SK-MEL-5 (cell line): ENCODE measurements at places on chromosomes 2 and 18. TPM values are rescaled to one million over a fixed set of nuclear protein-coding genes. Genes with fewer than 3 reads are reported as not detected.
A peak's percentile ranks its signal among the peaks of the same experiment; 100 is the strongest.

Gene COL4A3
- total RNA-seq: 0.03 TPM in 1 of 2 replicates, not detected in the other

Gene LRP2
- 9.2 and 15.6 TPM in 2 replicates for total RNA-seq

Gene CCL20
- total RNA-seq: 0.96 and 2.7 TPM in 2 replicates

Gene HIBCH
- total RNA-seq: 16.6 and 20.0 TPM in 2 replicates

Gene D2HGDH
- 8.8 and 9.0 TPM in 2 replicates for total RNA-seq

Gene IL18R1
- total RNA-seq: 0.37 and 0.59 TPM in 2 replicates

Gene HOXD4
- 3.6 and 4.2 TPM in 2 replicates for total RNA-seq

Gene LIPG
- not detected in 2 replicates for total RNA-seq

Gene EIF2AK3
- 25.2 and 27.3 TPM in 2 replicates for total RNA-seq

Gene PAX3
- total RNA-seq: 18.3 and 21.6 TPM in 2 replicates

Gene CRYGC
- total RNA-seq: not detected in 2 replicates

- DNase-seq: no peak
These were observed 40.4 kb downstream of the CYRIA start for GRCh38 chr2:16625201-16625729.

DNA sequence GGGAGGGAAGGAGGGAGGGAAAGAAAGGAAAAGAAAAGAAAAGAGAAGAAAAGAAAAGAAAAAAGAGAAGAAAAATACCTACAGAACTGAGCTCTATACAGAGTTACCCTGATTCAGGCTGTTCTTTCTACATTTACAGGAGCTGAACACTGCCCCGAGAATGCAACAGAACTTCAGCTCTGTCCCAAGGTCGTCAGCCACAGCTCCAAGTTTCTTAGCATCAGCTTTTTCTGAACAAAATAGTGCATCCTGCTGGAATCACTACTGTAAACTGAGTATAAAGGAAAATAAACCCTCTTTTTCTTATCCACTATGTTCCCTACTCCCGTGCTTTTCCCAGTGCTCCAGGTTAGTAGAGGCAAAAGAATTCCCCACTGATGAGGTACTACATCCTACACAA, 4.7 kb upstream of the PPP4R1 start:
- no peak for DNase-seq

DNA sequence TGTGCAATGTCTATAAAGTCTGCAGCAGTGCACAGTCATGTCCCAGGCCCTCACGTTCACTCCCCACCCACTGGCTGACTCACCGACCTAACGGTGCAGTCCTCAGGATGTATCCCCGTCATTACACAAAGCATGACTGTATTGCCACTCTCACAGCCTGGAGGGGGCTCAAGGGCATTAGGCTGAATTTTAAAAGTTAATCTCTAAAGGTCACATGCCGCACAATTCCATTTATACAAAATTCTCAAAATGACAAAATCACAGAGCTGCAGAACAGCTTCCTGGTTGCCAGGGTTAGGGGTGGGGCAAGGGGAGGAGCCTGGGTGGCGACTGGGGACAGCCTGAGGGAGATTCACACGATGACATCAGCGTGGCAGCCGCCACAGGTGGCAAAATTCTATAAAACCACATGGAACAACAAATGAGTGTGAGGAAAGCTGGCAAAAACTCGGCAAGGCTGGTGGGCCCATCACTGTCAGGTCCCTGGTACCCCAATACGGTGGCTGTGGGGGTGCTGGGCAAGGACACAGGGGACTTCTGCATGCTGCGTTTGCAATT, 97.6 kb downstream of the NDUFA10 start:
- peak; percentile 71 for DNase-seq

DNA sequence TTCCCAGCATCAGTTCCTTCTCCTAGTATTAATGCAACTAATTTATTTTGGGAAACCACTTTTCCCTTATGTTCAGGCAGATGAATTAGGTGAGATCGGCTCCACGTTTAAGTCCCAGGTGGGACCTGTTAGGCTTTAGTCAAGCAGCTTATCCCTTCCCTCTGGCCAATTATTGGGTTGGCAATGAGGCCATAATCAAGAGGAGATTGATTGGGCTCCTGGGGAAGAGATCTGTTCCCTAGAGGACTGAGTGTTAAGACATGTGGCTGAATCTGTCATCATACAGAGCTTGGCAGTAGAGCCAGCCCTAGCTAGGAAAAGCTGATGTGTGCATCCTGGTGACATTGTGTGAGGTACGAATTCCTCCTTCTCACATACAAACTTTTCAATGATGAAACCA, 104.4 kb downstream of the PTH2R start:
- no peak for DNase-seq

DNA sequence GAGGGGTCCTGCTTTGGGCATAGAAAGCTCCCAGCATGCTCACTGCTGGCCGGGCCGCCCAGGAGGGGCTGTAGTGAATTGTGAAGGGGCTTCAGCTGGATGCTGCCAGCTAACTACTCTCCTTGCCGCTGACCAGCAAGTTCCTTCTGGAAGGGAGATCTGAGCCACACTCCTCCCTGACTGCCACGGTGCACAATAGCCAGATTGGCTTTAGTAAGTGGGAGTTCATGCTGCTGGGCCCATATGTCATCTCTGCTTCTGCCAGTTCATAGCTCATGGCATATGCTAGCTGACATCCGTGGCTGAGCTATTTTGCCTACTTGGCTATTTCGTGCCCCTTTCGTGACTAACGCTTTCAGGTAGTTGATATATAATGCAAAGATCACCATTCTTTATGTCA, 51.6 kb upstream of the ROCK2 start:
- no peak for DNase-seq

DNA sequence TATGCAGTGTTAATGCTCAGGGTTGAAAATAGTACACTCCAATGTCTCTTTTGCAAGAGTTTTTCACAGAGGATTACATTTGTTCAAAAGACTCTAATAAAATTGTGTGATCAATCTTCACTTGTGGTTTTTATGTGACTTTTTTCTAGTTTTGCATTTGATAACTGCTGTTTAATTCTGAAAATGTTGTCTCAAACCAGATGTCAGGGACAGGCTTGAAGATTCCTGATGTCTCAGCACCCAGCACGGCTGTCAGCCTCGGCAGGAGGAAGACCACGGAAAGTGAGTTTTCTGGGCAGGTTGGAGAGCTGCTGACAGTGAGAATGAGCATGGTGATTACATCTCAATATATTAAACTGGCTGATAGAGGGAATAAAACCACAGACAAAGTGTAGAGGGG, 9.1 kb downstream of the SOX11 start:
- DNase-seq: no peak

- DNase-seq: peak; percentile 2
These were observed 1036.5 kb upstream of the CNTNAP5 start for GRCh38 chr2:122988395-122989221.

DNA sequence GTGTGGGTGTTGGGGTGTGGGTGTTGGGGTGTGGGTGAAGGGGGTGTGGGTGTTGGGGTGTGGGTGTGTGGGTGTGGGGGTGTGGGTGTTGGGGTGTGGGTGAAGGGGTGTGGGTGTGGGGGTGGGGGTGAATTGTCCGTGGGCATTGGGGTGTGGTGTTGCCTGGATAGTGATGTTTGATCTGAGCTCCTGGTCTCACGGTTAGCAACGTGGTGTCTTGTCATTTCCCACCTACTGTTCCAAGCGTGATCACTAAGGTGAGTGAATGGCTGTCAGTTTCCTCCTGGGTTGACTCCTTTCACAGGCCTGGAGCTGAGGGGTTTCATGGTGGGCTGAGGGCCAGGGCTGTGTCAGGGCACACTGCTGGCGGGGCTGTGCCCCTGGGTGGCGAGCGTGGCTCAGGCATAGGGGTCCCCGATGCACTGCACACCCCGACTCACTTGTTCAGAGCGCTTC, 27.2 kb downstream of the RTP5 start:
- no peak for DNase-seq

GRCh38 chr2:176492583-176492982, 223.3 kb downstream of the MTX2 start:
- no peak for DNase-seq

GRCh38 chr2:224442071-224442967, 40.4 kb upstream of the FAM124B start:
- no peak for DNase-seq

DNA sequence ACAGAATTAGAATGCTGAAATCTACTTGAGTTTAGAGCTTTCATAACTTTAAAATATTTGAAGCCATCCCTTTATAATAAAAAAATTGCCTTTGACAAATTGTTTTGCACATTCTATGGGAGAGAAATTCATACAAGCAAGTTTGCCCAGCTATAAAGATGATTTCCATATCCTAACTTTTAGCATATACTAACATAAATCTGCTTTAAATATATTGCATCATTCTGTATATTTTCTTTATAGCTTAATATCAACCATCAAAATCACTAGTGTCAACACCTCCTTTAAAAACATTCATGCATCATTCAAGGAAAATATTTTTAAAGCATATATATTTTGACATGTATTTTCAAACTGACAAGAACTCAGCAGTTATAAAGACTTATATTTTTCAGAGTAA, 49.9 kb downstream of the WDPCP start:
- no peak for DNase-seq

- no peak for DNase-seq
These were observed 107.1 kb upstream of the ST3GAL5 start for GRCh38 chr2:85995648-85996529.

- no peak for DNase-seq
These were observed 1424.9 kb upstream of the NXPH2 start for GRCh38 chr2:140205093-140205492.

- no peak for DNase-seq
These were observed 424.0 kb upstream of the CDH7 start for GRCh38 chr18:65326805-65327204.

DNA sequence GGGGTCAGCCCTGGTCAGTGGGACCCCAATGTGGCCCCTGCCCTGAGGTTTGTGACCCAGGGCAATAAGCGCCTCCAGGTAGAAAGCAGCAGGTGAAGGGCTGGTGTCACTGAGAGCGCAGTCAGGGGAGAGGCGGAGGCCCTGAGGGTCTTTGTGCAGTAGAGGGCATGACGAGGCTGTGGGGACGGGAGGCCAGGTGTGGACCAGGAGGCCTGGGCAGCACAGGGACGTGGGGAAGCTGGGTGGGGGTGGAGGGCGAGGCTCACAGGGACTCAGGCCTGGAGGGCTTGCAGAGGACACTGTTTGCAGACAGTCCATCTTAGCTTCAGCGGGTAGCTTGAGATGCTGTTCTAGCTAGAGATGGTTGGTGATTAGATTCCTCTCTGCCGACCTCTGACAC, 32.0 kb downstream of the TRAF3IP1 start:
- DNase-seq: no peak

DNA sequence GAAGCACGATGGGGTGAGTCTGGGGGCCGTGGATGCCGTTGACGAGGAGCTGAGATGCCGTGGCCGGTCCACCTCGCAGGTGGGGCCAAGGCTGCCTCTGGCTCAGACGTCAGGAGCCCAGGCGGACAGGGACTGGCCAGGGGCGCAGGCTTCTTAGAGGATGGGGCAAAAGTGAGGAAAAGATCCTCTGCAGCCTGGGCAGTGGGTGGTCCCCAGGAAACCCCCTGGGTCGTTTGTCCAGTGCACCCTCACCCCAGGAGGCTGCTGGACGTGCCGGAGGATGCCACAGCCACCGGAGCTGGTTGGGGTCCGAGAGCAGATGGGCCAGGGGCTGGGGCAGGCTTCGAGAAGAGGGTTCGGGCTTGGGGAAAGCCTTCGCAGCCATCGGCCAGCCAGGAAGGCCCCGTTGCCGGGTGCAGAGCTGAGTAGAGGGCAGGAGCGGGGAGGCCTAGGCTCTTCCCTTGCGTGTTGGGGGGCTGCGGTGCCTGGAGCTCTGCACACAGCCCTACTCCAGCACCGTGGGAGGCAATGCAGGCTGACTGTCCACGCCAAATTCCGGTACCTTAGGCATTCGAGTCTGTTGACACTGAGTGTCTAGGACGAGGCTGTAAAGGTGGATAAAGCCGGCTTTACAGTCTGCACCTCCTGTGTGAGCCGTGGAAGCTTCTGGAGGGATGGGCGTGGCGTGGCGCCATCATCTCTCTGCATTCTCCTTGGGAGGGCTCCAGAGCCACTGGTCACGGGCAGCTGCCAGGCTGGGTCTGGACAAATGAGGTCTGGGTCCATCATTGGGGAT, 18.8 kb downstream of the GPC1 start:
- DNase-seq: no peak

GRCh38 chr2:132751836-132752235, 81.8 kb upstream of the LYPD1 start:
- no peak for DNase-seq

DNA sequence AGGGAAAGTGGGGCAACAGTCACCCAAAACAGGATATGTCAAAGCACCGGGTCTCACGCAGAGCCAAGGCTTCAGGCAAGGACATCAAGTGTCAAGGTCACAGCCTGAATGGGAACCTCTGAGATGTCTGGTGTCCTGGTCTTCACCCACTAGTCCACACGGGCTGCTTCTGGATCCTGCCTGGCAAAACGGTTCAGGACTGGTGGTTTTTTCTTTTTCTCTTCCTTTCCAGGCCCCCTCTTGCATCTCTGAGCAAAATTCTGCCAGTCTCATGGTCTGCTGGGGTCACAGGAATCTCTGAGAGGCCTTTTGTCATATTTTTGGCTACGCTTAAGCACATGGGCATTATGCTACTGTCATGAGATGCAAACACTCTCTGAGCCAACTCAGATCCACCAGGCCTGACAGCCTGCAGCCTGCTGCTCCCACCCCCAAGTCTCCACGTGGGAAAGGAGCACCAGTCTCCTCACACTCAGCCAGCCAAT, 518.2 kb upstream of the ZEB2 start:
- peak; percentile 99 for DNase-seq

- DNase-seq: no peak
These were observed 301.8 kb upstream of the GALNT5 start for GRCh38 chr2:156955701-156956100.

GRCh38 chr2:218897394-218898108, 16.9 kb downstream of the WNT10A start:
- DNase-seq: no peak

GRCh38 chr2:189542145-189542882, 38.3 kb downstream of the SLC40A1 start:
- DNase-seq: no peak

DNA sequence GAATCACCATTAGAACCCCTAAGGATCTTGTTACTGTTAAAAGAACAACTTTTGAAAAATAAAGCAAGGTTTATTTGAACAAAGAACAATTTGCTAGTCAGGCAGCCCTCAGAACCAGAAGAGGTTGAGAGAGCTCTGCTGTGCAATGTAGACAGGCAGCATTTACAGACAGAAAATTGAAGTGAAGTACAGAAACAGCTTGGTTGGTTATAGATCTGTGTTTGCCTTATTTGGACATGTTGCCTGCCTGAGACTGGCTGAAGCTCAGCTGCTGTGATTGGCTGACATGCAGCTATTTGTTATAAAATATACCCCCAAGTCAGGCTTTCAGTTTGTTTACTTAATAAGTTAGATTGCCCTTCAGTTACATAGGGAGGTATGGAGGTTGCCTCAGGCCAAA, 12.5 kb downstream of the MSTN start:
- no peak for DNase-seq

DNA sequence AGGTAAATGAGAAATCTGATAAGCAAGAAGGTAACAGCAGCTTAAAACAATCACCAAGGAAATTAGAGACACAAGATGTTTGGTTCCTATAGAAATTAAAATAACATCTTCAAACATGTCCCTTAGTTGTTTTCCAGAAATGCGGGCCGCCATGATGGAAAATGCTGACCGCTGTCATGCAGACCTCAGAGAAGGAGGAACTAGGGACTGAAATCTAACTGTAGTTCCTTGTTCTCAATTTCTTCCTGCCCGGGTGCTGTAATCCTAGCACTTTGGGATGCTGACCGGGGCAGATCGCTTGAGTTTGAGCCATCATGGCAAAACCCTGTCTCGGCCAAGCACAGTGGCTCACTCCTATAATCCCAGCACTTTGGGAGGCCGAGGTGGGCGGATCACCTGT, 51.1 kb downstream of the TEX51 start:
- no peak for DNase-seq
